ENCODE measurements at places on chromosomes 1 and 21. TPM values are rescaled to one million over a fixed set of nuclear protein-coding genes. Genes with fewer than 3 reads are reported as not detected.

DNA sequence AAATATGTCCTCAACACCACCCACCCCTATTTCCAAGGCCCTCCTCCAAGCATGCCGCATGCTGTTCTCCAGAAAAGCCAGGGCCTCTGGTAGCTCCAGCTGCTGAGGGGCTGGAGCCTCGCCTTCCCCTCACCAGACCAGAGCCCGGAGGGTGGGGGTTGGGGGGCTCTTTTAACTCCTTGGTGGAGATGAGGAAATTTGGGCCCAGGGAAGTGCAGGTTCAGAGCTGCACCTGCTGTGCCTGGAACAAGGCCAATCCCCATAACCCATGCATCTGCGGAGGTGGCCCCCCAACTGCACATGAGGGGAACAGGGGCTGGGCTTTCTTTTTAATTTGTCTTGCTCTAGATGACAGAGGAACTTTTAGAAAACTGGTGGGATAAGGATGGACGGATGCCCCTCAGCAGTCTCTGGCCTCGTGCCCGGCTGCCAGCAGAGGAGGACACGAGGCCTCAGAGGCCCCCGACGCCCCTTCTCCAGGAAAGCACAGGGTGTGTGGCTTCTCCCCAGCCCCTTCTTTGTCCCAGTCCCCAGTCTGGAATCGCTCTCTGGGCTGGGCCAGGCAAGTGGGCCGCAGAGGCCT is 550 bp upstream of the SELENON start:
- H3K36me3 ChIP-seq = no peaks in the 10 kb centered on the region
- no peaks in the 10 kb centered on the region for H3K27me3 ChIP-seq
- peak overlapping the region; percentile 89 for H3K27ac ChIP-seq
- no peak for DNase-seq
- H3K4me1 ChIP-seq = peaks cover 54% of the 10 kb centered on the region

DNA sequence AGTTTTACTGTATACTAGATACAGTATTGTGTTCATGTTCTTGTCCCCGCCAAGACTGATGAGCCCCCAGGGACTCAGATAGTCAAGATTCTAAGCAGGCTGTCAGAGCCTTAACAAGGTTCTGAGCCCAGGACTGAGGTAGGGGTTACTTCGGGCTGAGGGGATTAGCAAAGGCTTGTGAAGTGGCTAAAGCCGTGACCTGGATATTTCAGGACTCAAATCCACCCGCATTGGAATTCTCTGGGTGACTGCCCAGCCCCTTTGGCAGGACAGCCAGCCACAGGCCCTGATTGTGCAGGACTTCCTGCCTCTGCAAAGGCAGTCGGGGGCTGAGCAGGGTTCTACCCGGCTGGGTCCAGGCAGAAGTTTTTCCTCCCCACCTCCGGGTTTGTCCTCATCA is at the start of gene PLA2G5:
Gene PLA2G5, plus strand, starts transcription at position 321 of the 400 bp plus-strand sequence. CDS start 14,637 bp downstream, outside the sequence.
- no peaks in the 10 kb centered on the region for H3K36me3 ChIP-seq
- H3K27me3 ChIP-seq = no peaks in the 10 kb centered on the region
- H3K27ac ChIP-seq = peak within 1 kb of the TSS; percentile 85

DNA sequence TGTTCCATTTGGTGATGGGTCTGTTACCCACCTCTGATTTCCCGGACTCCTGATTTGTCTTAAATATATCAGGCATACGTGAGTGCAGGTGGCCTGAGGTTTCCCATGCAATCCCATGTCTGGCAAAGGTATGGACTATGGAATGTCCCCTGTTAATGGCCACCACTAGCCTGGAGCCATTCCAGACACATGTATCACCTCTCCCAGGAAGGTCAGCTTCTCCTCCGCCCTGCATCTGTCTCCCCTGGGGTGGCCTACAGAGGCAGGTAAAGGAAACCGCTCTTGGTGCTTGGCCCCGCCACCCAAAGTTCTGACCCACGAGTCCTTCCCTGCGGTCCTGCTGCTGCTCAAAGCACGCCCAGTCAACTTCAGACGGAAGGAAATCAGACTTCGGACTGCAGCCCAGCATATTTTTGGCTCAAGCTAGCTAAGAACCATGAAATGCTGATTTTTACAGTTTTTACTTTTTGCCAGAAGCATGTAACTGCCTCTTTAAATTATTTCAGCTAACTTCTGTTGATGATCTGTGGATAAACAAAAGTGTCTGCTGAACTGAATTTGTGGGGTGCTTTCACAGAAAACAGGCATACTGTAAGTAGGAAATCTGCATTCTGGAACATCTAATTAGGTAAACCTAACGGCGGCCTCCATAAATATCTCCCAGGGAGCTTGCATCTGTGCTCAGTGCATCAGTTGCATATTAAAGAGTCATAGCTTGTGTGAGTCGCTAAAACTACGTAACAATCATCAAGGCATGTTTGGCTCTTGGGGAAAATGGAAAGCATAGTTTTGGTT is 105.9 kb downstream of the PCP4 start:
- DNase-seq = no peak
- H3K36me3 ChIP-seq = no peaks in the 10 kb centered on the region
- no peaks in the 10 kb centered on the region for H3K4me1 ChIP-seq
- no peaks in the 10 kb centered on the region for H3K27me3 ChIP-seq
- H3K4me3 ChIP-seq = no peak overlapping the region

DNA sequence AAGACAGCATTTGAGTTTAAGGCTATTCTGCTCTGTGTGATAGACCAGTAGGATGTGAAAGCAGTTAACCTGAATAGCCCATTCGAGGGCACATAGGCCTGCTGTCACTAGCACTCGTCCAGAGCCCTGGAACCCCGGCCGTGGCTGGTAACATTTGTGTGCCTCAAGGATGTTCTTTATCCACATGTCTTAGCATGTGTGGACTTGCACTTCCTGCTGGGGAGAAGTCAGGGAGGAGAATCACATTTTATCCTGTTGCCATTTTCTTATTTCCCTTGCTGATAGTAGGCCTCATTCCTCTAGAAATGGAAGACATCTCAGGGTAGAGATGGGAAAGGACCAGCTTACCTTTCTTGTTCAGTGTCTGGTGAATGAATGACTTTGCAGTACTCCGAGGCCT is 54.7 kb downstream of the VPS13D start:
- peaks cover 94% of the 10 kb centered on the region for H3K36me3 ChIP-seq
- H3K4me1 ChIP-seq = peaks cover 8% of the 10 kb centered on the region
- H3K27ac ChIP-seq = no peak overlapping the region
- DNase-seq = no peak

GRCh38 chr1:24435782-24436365 is 20.3 kb downstream of the NIPAL3 start:
- H3K27me3 ChIP-seq = no peaks in the 10 kb centered on the region
- H3K27ac ChIP-seq = no peak overlapping the region
- DNase-seq = no peak
- H3K4me1 ChIP-seq = peaks cover 6% of the 10 kb centered on the region
- H3K36me3 ChIP-seq = no peaks in the 10 kb centered on the region
- H3K4me3 ChIP-seq = no peak overlapping the region

GRCh38 chr1:234849832-234850231 is 239.9 kb upstream of the IRF2BP2 start:
- no peak overlapping the region for H3K27ac ChIP-seq
- no peak overlapping the region for H3K4me3 ChIP-seq
- H3K27me3 ChIP-seq = no peaks in the 10 kb centered on the region
- DNase-seq = no peak

DNA sequence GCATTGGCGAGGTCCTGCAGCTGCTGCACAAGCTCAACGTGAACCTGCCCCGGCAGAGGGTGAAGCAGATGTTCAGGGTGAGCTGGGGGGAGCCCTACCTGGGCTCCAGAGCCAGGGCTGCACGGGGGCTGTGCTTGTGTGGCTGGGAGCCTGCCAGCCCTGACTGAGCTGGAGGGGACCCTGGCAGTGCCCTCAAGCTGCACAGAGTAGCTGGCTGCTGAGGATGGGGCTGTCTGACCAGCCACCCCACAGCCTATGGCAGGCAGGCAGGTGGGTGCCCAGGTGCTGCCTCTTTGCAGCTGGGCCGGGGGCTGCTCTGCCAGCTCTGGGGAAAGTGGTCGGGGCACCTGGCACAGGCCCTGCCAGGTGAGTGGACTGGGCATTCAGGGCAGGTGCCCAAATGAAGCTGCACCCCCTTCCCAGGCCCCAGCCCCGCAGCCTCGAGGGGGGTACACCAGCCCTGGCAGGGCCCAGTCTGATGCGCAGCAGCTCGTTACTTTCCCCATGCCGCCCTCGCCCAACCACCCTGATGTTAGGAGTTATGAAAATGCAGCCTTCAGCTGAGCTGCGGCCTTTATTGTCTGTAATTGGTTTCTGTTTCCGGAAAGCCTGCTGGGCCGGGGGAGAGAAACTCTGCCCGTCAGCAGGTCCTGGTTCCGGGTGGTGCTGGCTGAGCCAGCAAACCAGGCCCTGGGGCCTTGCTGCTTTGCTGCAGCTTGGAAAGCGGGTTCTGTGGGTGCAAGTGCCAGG is 4.3 kb downstream of the PLCH2 start:
- no peak overlapping the region for H3K4me3 ChIP-seq
- no peaks in the 10 kb centered on the region for H3K36me3 ChIP-seq
- DNase-seq = no peak
- no peak overlapping the region for H3K27ac ChIP-seq
- no peaks in the 10 kb centered on the region for H3K4me1 ChIP-seq

DNA sequence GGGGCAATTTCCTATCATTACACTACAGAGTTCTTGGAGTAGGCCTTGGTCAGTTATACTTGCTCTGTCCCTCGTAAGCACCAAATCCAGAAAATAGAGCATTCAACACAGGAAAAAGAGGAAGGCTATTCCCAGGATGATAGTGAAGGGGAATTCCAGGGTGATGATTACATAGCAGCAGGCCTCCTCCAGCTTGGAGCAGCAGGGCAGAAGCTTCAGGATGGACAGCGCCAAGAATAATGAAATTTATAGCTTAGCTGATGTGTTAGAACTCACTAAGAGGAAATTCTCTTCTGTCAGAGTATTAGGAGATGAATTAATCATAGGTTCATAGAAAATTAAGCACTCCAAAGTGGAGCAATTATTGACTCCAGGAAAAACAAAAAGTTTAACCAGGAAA is 10.8 kb upstream of the SMAP2 start:
- H3K4me3 ChIP-seq = no peak overlapping the region
- no peaks in the 10 kb centered on the region for H3K36me3 ChIP-seq
- H3K27me3 ChIP-seq = no peaks in the 10 kb centered on the region
- no peaks in the 10 kb centered on the region for H3K4me1 ChIP-seq
- no peak overlapping the region for H3K27ac ChIP-seq
- no peak for DNase-seq

DNA sequence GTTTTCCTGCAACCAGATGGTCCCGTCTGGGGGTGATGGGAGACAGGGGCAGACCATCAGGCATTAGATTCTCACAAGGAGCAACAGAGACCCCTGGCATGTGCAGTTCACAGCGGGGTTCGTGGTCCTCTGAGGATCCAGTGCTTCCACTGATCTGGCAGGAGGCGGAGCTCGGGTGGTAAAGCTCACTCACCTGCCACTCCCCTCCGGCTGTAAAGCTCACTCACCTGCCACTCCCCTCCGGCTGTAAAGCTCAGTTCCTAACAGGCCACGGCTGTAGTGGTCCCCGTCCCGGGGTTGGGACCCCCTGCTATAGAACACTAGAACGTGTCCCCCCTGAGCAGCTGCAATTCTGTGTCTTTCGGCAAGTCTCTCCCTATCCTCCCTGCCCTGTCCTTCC is 4.6 kb downstream of the KRTAP10-12 start:
- no peak overlapping the region for H3K27ac ChIP-seq
- H3K4me3 ChIP-seq = no peak overlapping the region
- no peaks in the 10 kb centered on the region for H3K36me3 ChIP-seq
- DNase-seq = no peak

DNA sequence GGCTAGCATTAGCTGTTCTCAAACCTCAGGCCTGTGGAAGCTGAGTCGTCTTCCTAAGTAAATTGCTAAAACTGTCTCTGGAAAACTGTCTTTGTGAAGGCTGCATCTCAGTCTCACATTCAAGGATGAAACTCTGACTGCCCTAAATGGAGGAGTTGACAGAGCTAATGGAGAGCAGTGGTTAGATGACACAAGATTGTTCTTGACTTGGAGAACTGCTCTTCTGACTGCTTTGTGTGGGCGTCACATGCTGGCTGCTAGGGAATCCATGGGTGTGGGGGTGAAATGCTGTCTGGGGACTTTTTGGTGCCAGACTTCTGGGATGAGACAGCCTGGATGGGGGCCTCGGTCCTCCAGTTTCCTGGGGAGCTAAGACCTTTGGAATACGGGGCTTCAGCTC is 24.5 kb upstream of the TSPAN2 start:
- H3K4me3 ChIP-seq = no peak overlapping the region
- H3K4me1 ChIP-seq = peaks cover 6% of the 10 kb centered on the region
- DNase-seq = no peak
- no peaks in the 10 kb centered on the region for H3K27me3 ChIP-seq
- no peaks in the 10 kb centered on the region for H3K36me3 ChIP-seq

- no peaks in the 10 kb centered on the region for H3K27me3 ChIP-seq
- no peak for DNase-seq
- H3K4me3 ChIP-seq = no peak overlapping the region
- H3K27ac ChIP-seq = no peak overlapping the region
Measured at GRCh38 chr1:160838888-160839287, 23.8 kb downstream of the CD244 start.

DNA sequence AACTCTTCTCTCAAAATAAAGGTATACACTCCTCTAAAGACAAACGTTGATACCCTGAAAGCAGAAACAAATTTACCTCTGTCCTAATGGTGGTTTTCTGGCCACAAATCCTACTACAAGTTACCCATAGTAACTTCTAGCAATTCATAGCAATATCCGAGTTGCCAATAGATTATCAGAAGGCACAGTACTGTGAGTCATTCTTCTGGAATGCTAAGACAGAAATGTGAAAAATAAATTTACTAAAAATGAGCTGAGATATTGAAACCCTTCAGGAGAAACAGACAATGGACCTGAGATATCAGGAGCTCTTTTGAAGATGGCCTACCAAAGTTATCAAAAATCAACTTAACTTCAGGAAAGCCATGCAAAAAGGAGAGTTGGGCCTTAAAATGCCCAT is 715.0 kb upstream of the ADAMTS5 start:
- no peaks in the 10 kb centered on the region for H3K27me3 ChIP-seq
- H3K27ac ChIP-seq = no peak overlapping the region
- no peaks in the 10 kb centered on the region for H3K36me3 ChIP-seq
- no peak for DNase-seq

DNA sequence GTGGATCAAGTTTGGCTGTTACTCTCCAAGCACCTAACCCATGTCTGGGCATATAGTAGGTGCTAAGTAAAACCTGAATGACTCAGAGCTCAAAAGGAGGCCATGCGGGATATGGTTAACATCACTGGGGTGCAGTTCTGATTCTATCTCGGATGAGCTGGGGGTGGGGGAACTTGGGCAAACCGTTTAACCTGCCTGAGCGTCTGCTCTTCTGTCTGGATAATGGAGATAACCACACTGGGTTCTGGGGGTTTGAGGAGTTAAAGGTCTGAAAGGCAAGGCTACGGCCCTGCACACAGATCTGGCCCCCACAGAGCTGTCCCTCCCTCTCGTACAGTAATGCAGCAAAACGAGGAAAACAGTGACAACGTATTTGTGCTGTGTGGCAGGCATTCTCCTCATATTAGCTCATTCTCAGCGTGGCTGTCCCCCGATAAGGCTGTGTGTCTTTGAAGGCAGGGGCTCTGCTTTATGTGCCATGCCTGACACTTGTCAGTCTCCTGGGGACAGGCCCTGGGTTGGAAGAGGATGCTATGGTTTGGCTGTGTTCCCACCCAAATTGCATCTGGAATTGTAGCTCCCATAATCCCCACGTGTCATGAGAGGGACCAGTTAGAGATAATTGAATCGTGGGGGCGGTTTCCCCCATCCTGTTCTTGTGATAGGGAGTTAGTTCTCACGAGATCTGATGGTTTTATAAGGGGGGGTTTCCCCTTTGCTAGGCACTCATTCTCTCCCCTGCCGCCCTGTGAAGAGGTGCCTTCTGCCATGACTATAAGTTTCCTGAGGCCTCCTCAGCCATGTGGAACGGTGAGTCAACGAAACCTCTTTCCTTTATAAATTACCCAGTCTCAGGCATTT is 6.8 kb upstream of the ALDH4A1 start:
- no peaks in the 10 kb centered on the region for H3K27me3 ChIP-seq
- H3K4me3 ChIP-seq = no peak overlapping the region

FAM3B gene
- not detected for total RNA-seq

C8A gene
- not detected for total RNA-seq

FCGR3A gene
- 5.1 TPM for total RNA-seq

SPTA1 gene
- total RNA-seq = not detected

PLEKHA6 gene
- 18.9 TPM for total RNA-seq

FAM20B gene
- total RNA-seq = 58.0 TPM

Measured in heart left ventricle (tissue), 16 donors.